Hepatic stellate cell (primary cell): ENCODE measurements at places on chromosomes 6 and 20.

DNA sequence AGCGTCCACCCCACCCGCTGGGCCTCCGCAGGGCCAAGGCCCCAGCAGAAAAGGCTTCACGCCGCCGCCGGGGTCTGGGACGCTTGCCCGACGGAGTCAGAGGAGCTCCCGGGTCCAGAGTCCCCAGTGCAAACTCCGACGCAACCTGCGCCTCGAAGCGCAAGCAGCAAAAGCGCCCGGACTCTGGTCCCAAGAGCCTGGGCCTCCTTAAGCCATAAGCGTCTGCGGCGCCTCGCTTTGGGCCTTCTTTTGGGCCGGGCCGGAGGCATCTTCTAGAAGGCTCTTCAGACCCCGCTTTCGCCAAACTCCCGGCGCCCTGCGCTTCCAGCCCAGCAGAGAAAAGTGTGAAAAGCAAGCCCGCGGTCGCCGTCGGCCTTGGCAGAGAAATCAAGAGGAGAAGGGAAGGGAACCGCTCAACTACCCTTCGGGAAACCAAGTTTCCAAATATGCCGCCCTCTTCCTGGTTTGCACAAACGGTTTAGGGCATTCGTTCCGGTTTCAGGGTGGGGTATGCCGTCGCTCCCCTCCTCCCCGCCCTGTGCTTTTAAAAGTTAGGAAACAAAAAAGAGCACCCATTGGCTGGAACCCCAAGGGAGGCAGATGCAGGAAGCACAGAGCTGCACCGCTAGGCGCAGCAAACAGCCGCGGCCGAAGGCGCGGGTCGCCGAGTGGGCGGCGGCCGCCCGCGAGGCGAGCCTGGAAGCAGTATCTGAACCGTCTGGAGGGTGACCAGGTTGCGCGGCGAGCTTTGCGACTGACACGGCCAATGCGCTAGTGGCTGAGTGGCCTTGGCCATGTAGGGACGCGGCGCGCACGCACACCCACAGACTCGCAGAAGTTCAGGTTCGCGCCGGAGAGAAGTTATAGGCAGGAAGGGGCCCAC is 1.2 kb downstream of the TBX18 start:
- peak; percentile 83 for DNase-seq

DNA sequence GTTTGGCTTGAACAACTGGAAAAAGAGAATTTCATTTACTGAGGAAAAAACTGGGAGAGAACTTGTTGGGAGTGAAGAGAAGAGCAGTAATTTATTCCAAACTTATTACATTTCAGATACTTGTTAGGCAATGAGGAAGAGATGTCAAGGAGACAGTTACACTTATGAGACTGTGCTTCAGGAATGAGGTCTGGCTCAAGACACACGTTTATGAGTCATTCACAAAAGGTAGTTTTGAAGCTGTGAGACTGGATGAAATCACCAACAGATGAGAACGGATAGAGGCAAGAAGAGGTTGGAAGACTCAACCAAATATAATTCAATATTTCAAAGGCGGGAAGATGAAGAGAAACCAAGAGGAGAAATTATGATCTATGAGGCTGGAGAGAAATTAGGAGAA is 70.6 kb upstream of the DEFB112 start:
- DNase-seq = no peak

GRCh38 chr6:41940759-41941279 is 789 bp downstream of the CCND3 start:
- peak; percentile 47 for DNase-seq

GRCh38 chr6:92681401-92681800 is 738.0 kb downstream of the EPHA7 start:
- DNase-seq = no peak

GRCh38 chr20:46563170-46563859 is 12.9 kb upstream of the OCSTAMP start:
- DNase-seq = no peak

DNA sequence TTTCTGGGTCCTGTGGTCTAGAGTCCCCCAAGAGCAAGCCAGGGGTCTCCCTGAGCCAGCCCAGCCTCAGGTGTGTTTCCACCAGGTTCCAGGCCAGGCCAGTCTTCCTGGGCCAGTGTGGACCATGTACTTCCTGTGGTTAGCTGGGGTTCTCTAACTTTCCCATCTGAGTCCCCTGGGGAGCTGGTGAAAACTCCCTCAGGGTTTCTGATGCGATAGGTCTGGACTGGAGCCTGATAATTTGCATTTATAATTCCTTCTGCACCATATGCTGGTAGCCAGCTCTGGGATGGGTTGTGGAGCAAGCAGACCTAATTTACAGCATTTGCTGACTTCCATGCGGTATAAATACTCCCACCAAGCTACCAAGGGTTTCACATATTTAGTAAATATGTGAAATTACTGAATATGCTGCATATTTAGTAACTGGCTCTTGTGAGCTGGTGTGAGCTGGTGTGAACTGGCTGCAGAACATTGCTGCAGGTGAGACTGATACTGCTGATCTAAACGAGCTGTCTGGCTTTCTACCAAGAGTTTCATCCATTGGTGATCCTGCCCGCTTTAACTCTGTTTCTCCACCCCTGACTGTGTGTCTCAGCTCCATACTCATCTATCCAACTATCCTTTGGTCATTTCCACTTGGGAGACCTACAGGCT is 62.6 kb downstream of the RIN2 start:
- no peak for DNase-seq

DNA sequence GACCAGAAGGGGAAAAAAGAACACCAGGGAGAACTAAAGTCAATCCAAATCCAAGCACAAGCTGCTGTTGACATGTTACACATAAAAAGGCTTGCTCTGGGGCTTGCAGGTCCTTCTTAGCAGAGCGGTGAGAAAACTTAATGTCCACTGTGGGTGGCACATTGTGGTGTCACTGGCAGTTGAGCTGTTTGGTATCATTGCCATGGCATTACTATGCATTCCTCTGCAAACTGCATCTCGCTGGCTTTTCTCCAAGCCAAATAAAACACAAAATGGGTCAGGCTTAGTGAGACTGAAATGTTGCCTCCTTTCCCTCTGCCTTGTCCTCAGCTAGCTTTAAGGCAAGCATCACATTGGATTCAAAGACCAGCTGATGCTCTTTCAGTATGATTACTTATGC is 40.9 kb downstream of the LY86 start:
- no peak for DNase-seq

DNA sequence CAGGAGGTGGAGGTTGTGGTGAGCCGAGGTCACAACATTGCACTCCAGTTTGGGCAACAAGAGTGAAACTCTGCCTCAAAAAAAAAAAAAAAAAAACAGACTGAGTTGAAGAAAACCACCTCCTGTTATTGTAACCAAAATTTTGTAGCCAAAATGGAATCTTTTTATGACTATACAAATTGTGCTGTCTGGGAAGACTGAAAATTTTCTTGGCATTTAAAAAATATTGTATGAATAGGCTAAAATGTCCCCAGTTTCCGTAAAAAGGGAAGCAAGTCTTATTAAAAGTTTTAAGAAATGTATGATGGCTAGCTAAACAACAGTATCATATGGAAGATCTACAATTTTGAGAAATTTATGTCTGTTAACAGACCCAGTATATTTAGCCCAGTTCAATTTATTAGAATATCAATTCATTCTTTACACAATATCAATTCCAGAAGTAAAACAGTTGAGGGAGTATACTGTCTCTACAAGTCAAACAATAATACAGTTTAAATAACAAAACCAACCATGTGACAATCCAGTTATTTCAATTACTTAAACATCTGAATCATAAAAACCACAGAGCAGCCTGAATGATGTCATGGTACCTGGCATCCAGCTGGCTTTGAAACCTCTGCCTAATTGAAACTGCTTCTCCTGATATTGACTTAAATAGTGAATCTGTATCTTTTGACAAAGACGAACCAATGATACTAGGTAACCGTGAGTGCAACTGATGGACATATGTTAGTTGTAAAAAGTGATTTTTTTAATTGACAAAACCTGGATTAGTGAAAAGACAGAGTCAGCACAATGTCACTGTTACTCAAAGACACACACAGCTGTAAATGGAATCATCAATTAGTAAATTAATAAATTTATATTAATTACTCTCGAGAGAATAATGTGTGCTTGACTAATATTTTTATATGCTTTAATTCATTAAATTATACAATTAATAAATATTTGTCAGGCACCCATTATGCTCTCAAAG is 166.6 kb upstream of the MARCKS start:
- DNase-seq = peak; percentile 60

GRCh38 chr20:24746351-24746685 is 202.8 kb upstream of the CST7 start:
- no peak for DNase-seq

GRCh38 chr6:56520218-56520617 is 122.5 kb downstream of the DST start:
- DNase-seq = no peak

DNA sequence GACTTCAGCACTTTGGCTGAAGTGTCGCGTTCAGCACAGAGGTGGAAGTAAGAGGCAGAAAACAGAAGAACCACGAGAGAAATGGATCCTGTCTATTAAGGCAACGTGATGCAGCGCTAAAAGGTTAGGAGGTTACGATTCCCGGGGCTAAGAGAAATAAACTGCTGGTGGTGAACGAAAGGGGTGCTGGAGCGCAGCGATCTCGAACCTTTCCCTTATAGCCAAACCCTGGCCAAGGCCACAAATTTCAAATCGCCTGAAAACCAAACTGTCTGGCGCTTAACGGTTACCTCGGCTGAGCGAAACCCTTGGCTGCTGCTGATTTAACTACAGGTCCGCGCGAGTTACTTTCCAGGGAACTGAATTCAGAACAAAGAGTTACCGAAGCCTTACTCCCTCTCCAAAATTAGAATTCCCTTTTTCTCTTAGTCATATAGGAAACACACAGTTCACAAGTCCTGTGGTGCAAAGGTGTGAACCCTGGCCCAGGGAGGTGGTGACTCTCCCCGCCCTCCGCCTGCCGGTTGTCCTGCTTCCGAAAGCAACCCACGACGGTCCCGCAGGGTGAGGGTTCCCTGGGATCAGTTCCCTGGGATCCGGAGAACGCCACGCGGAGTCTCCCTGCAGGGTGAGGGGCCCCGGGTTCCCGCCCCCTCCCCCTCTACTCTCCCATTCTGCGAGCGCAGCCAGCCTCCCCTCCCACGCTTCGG is 1.3 kb upstream of the SLC35D3 start:
- peak; percentile 30 for DNase-seq

GRCh38 chr6:84554074-84554473 is 210.3 kb downstream of the TBX18 start:
- no peak for DNase-seq
